T1000 (cell line): ENCODE measurements at places on chromosomes 12 and 14.

DNA sequence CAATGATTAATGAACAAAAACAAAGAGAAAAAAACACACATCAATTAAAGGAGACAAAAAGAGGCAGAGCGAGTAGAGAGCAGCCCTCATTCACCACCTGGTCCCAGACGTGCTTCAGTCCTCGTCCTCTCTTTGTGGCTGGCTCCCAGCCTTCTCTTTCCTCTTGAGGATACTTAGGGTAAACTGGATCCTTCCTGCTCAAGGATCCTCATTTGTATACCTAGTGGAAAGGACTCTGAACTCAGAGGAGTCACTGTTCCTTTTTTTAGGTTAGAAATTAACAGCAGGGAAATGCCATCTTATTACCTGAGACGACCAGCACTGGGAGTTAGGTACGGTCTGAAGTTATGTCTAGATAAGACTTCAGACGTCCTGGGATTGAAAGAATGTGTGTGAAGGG lies 9.7 kb downstream of the MLEC start:
- DNase-seq = no peak

GRCh38 chr12:5309654-5310053 lies 122.3 kb upstream of the NTF3 start:
- DNase-seq = no peak

- no peak for DNase-seq
Observed at GRCh38 chr12:29738365-29738764, 45.4 kb downstream of the TMTC1 start.

DNA sequence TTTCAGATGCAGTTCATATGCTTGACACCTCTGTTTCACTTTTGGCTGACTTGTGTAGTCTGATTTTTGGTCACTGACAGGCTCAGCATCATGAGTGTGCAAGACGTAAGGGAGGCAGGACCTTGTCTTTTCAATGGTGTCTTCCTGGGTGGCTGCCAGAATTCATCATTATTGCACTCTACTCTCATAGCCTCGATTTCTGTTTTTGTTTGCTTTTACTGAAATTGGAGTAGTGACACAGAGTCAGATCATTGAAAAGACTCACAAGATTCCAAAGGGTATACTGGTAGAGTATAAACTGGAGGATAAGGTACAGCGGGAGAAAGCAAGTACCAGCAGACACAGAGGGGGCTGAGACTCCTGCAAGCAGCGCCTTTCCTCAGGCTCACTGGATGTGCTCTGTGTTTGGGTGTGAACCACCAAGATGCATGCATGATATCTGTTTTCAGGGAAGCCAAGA lies 126.3 kb upstream of the FGD4 start:
- DNase-seq = no peak

DNA sequence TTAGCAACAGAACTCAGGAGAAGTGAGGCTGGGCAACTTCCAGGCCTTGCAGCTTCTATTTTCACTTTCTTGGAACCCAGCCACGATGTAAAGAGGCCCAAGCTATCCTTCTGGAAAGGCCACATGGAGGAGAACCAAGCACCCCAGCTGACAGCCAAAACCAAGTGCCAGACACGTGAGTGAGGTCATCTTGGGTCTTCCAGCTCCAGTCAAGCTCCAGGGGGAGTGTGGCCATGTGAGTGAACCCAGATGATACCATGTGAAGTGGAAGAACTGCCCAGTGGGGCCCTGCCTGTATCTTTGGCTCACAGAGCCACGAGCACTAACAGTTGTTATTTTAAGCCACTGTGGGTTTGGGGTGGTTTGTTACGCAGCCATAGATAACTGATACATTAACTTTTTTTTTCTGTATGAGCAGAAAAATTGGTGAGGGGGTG lies 126.8 kb upstream of the MAP1LC3B2 start:
- DNase-seq = no peak

DNA sequence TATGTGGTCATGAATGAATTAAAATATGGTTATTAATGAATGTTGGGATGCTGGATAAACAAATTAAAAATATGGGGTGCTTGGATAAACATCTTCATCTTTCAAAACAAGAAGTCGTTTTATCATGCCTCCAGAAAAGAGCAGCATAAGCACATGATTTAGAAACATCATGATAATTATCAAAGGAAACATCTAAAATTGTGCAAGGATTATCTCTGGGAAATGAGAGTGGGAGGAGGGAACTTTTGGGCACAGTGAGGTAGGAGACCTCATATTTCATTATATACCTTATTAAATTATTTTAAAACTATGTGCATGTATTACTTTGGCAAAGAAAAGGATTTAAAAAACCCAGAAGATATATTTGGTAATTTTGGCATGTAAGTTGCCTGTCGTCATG lies 8.9 kb downstream of the C3AR1 start:
- DNase-seq = no peak

- DNase-seq = no peak
Observed at GRCh38 chr14:36973806-36974442, 198.5 kb downstream of the SLC25A21 start.

DNA sequence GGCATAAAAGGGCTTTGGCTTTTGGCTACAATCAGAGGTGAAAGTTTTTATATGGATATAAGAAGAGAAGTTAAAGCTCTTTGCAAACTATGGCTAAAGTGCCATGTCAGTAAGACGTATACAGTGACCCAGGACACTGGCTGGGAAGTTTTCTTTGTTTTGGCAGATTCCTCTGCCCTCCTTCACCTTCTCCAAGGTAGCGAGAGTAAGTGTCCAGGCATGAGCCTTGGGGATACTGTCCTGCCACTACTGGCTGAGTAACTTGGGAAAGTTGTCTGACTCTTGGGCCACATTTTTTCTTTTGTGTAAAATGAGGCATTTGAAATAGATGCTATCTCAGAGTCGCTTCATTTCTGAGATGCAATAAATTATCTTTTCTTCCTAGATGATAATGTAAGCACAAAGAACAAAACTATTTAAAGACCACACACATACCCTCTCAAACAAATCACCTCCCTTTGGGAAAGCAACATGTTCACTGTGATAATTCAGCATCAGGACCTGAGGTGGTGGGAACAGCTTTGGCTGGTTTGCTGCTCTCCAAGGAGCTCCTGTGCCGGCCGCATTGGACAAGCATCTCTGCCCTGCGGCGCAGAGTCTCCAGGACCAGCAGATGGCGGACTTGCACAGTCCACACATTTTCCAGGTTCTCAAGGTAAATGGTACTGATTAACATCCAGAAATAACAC lies 106.3 kb downstream of the PTCSC3 start:
- peak; percentile 19 for DNase-seq

GRCh38 chr12:56220611-56221231 lies 1.0 kb downstream of the RNF41 start:
- no peak for DNase-seq
